ENCODE measurements at places on chromosomes 5 and 9.

DNA sequence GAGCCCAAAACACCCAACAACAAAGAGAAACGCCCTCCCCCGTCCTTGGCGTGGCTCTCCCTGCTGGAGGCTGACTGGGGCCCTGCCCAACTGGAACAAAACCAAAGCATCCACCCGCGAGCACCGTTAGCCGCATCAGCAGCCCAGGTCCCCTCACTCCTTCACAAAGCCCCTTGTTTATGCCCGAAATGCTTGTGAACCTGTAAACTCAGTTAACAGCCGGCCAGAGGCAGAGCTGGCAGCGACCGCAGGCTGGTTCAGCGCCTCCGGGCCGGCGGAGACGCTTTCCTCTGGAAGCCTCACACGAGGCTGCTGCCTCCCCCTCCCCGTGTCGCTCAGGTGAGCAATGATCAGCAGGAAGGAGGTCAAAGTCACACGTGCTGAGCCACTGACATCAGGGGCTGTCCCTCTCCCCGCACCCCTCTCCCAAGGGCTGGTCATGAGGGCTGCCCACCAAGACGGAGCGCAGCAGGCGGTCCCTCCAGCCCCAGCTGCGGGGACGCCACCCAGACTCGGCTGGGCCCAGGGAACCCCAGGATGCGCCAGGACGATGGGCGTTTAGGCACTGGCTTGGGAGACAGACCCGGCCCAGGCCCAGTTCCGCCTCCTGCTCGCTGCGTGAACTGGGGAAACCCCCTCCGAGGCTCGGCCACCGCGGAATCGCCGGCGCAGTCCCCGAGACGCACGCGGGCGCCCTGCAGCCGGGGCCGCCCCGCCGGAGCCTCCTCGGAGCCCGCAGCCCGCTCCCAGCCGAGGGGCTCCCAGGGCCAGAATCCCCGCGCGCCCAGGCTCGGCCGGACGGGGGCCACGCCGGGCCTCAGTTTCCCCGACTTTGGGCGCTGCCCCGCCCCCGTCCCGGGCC is 563 bp downstream of the SNAPC4 start:
- peak; percentile 20 for DNase-seq

GRCh38 chr5:91207248-91207647 is 175.9 kb downstream of the ARRDC3 start:
- DNase-seq, result peak; percentile 34

DNA sequence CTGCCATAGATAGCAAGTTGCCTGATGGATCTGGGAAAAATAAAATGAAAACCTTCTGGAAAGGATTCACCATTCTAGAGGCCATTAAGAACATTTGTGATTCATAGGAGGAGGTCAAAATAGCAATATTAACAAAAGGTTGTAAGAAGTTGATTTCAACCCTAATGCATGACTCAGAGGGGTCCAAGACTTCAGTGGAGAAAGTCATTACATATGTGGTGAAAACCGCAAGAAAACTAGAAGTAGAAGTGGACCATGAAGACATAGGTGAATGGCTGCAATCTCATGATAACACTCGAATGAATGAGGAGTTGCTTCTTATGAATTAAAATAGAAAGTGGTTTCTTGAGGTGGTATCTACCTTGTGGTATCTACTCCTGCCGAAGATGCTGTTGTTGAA is 86.6 kb downstream of the GABRA1 start:
- DNase-seq, result no peak

- DNase-seq, result no peak
Measured at GRCh38 chr5:152171888-152172287, 233.2 kb downstream of the NMUR2 start.

GRCh38 chr5:97936231-97936630 is 753.2 kb upstream of the RIOK2 start:
- DNase-seq, result no peak

- DNase-seq, result no peak
Measured at GRCh38 chr9:137612741-137613142, 6.1 kb upstream of the EHMT1 start.

DNA sequence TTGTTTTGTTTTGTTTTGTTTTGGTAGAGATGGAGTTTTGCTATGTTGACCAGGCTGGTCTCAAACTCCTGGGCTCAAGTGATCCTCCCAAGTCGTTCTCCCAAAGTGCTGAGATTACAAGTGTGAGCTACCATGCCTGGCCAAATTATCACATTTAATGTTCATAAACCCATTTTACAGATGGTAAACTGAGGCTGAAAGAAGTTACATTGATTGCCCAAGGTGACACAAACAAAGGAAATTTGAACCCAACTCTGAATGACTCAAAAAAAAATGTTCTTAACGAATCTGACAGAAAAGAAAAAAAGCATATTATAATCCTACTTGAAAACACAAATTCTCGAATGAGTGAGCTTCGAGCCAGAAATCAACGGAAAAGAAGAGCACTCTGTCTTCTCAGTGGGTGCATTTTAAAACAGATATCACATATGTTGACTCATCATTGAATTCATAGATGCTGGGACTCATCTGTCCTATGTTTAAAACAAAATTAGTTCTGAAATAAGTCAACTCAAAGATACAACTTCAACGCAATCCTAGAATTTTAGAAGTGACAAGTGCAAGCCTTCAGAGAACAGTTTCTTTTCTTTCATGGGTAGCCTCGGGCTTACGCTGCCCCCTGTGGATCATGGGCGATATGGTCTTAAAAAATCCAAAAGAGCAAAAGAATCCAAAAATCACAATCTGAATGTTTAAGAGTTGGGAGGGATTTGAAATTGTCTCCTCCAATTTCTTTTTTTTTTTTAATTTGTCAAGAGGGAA is 28.4 kb downstream of the TIMD4 start:
- no peak for DNase-seq

DNA sequence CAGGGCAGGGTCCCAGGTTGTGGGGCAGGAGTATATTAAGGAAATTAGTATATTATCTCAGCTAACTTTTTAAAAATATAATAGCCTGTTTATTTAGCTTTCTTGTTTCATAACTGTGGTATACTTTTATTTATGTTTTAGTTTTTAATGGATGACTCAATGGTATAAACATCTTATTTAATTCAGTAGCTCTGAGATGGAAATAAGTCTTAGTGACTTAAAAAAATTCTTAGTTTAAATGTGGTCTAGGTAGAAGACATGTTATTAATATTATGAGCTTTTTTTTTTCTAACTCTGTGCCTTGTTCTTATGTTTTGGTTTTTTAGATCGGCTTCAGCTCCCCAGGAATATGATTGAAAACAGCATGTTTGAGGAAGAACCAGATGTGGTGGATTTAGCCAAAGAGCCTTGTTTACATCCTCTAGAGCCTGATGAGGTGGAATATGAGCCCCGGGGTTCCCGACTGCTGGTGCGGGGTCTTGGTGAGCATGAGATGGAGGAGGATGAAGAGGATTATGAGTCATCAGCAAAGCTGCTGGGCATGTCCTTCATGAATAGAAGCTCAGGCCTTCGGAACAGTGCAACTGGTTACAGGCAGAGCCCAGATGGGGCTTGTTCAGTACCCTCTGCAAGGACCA is 43.1 kb downstream of the LNPEP start:
- DNase-seq, result peak; percentile 70

DNA sequence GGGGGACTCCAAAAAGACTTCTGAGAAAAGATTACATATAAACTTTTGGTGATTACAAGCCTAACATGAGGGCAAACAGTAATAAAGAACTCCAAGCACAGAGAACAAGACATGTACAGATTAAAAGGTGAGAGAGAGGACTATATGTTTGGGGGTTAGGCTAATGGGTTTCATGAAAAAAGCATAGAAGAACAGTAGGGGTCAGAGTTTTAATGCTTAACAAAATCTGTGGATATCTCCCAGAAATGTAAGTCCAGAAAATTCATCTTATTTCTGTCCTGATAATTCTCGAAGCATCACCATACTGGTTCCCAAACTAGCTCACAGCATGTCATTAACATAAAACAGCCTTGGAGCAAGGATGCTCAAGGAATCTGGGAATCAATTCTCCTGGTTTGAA is 137.2 kb downstream of the ARRDC3 start:
- peak; percentile 20 for DNase-seq
